ENCODE measurements at places on chromosomes 7 and 10.

- no peak for DNase-seq
Observed at GRCh38 chr7:27897441-27897847, 157.5 kb downstream of the TAX1BP1 start.

- no peak for DNase-seq
Observed at GRCh38 chr7:18180685-18181084, 153.0 kb upstream of the PRPS1L1 start.

- DNase-seq, result no peak
Observed at GRCh38 chr7:24052572-24053260, 231.3 kb upstream of the NPY start.

GRCh38 chr10:95542761-95543160, 18.4 kb downstream of the SORBS1 start:
- DNase-seq, result no peak

DNA sequence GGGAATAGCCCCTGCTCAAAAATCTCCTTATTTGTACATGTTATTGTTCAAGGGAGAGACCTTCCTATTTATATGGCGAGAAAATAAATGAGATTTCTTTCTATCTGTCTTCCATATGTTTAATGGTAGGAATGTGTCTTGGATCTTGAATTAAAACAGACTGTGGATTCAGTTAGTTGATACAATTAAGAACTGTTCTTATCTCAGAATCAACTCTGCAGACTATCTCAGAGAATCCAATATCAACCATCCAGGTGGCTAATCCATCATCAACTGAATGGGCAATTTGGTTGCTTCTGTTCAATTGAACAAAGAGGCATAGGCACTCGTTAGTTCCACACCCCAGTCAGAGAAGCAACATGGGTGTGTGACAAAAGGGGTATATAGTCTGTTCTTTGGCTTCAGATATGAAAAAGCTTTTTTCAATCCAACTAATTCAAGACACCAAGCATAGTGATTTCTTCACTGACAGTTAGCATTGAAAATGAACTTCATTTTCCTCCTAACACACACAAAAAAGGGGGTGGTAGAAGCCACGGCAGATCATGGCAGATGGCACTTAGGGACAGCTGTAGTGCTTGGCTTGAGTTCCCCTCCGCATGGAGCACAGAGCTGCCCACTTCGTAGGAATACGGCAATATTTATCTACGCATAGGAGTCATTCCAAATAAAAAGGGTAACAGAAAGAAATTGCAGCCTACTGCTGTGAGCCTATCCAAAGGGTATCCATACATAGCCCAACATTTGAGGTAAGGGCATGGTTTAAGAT, 135.9 kb downstream of the KIAA1217 start:
- DNase-seq, result no peak

- peak; percentile 66 for DNase-seq
Observed at GRCh38 chr10:73644015-73644743, 2.9 kb upstream of the MYOZ1 start.

GRCh38 chr7:114409750-114410149, 4.9 kb upstream of the FOXP2 start:
- DNase-seq, result no peak

DNA sequence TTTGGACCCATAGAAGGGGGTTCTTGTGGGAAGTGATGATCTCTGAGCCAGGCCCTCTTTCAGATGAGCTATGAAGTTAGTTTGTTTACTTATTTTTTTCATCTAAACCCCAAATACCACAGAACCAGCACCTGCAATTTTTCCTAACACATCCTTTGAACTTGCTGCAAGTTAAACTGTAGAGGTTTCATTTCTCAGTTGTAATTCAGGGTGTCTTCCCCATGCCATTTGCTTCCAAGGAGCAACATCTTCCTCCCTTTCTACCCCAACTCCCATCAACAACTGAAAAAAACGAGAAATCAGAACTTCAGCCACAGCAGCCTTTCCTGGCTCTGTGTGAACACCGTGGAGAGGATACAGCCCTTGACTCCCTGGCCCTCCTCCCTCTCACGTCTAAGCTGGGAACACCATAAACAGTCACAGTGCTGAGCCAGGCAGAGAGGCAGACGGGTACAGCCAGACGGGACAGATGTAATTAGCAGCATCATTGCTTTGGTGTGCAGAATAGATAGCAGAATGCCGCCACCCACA, 63.6 kb downstream of the RGS10 start:
- DNase-seq, result no peak

- DNase-seq, result no peak
Observed at GRCh38 chr10:28495084-28495483, 37.8 kb upstream of the WAC start.

DNA sequence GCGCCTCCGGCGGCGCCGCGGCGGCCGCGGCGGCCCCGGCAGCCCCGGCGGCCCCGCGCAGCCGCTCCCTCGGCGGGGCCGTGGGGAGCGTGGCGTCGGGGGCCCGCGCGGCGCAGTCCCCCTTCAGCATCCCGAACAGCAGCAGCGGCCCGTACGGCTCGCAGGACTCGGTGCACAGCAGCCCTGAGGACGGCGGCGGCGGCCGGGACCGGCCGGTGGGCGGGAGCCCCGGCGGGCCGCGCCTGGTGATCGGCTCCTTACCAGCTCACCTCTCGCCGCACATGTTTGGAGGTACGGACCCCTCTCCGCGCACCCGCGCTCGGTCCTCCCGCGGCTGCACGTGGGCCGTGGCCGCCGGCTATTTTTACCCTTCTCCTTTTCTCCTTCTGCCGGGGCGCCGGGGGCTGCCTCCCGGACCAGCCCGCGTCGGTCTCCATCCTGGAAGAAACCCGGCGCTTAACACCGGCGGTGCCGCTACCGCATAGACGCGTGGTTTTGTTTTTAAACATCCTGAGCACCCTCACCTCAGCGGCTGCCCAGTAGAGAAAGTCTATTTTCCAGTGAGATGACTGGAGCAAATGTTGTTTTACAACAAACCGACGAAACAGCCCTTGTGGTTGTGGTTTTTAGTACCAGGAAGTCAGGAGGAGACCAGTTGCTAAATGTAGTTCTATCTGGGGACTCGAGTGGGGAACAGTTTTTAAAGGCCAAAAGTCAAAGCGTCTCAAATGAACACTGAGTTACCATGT, 1.3 kb downstream of the ZNRF2 start:
- peak; percentile 18 for DNase-seq

DNA sequence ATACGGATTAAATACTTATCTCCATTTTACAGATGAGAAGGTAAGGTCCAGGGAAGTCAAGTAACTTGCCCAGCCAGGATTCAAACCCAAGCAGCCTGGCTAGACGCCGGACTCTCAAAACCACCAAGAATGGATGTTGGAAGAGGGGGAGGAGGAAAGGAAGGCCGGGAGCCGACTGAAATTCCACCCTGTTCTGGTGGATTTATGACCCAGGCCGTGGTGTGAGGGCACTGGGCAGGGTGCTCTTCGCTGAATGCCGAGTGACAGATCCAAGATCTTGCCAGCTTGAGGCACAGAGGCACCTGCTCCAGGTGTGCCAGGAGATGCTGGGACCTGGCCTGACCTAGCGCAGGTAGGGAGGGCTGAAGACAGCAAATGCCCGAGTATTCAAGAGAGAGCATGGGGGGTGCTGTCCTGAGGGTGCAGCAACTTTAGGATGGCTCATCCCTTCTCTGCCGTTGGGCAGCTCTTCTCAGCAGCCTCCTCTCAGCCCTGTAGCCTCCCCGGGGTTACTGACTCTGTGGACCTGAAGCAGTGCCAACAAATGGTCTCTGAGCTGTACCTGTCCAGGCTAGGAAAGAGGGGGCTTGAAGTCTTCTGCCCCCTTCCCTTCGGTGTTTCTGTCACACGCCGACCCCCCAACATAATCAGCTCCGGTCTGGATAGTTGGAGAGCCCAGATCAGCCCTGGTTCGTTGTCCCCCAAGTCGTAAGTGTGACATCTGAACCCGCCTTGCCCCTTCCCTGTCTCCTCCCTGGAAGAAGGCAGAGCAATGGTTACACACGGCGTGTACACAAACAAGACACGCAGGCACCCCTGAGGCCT, 713 bp downstream of the LOXL4 start:
- no peak for DNase-seq

DNA sequence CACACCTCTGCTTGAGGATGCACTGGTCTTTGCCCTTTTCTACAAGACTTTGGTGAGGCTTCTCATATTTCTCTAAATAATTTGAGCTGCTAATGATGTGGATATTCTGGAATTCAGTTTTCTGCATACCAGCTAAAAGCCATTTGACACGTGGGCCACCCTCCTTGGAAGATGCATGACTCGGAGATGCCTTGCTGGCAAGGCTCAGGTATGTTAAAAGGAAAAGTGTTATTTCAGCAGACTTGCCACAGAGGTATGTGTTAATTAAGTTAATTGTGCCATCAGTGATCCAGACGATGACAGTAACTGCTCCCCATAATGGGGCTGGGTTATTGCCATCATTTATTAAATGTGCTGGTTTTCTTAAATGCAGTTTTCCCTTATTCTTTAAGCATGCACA, 8.8 kb upstream of the GFRA1 start:
- DNase-seq, result no peak

GRCh38 chr7:137169282-137169698, 174.2 kb downstream of the PTN start:
- no peak for DNase-seq

DNA sequence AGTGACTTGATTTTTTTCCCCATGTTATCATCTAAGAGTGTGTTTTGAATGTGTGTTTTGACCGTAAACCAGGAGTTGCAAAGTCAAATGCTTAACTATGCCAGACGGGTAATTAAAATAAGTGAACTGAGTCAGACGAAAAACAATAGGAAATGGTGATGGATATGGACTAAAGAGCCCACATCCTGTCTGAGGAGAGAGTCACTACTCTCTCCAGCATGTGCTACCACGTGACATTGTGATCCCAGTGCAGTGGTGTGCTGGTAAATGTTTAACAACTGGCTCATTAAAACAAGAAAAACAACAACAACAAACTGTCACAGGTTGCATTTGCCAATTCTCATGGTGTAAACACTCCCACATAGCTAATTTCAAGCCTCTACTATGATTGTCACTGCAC, 164.3 kb downstream of the SUGCT start:
- no peak for DNase-seq

DNA sequence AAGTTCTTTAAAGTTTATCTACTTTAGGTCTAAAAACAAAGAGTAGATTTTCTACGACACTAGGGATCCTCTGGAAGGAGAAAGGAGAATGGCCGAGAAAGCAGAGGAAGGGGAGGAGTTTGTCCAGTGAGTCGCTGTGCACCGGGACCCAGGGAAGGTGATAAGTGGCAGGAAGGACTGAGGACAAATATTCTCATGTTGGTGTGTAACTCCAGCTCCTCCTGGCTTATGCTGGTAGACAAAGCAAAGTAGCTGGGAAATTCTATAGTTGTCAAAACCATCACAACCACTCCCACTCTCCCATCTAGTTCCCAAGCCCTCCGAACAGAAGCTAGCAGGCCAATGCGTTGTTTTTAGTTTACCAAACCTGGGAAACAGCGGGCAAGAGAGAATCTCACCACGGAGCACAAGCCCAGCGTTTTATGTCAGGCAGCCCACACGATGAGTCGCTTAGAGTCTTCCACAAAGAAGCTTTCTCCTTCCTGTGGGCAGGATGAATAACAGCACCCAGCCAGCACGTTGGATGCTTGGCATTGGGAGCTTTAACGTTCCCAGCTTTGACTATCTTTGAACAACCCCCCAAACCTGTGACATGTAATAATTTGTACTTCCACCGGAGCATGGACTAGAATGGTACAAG, 32.9 kb upstream of the JCAD start:
- no peak for DNase-seq

DNA sequence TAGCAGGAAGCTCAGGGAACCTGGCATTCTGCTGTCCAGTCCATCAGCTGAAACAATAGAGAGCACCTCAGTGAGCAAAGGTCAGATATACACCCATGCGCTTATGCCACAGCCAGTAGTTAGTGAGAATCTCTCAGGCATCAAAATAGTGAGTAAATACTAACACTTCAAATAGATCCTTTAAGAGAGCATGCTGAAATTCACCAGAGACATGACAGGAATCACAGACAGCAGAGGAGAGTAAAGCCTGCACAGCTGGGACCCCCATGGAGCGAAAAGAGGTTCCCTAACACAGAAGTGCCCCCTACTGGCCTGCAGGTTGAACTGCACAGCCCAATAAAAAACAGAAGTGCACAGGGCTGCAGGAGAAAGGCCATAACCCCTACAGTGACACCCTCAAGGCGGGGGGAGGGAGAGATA, 57.6 kb upstream of the ANTXRL start:
- peak; percentile 2 for DNase-seq

- no peak for DNase-seq
Observed at GRCh38 chr10:57014758-57015157, 653.7 kb upstream of the ZWINT start.

DNA sequence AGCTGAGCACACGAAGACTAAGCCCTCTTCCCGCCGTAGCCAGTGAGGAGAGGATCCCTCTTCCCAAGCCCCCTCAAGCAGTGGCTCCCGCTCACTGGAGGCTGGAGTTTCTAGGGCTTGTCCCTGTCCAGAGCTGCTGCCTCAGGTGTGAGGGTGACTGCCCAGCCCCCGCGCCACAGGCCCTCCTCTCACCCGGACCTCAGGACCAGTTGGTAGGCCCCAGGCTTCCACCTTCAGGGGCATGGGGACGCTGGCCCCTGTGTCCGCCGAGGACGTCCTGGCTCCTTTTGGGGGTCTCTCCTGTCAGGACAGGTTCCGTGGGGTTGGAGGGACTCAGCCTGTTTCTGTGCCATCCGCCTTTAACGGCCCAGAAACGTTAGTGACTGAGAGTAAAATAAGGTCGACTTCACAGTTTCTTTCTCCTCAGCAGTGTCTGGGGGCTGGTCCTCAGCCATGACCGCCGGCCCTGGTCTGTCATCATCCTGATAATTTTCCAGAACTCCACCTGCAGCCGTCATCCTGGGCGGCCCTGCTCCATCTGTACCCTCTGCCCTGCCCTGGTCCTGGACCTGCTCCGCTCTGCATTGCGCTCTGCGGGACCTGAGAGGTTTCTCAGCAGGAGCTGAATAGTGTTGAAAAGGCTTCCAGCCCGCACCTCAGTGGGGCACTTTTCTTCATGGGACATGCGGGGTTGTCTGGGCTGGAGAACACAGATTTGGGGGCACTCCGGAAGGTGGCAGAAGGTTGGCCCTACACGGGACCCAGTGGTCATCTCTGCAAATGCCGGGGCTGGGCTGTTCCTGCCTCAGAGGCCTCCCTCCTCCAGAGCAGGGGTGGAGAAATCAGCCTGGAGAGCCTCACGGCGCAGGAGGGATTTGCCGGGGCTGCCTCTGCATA, 36.0 kb upstream of the FAM20C start:
- no peak for DNase-seq

Data from ovary (tissue), 10 donors.